Neural crest cell (in vitro differentiated cells): ENCODE measurements at places on chromosomes 12 and 14.

DNA sequence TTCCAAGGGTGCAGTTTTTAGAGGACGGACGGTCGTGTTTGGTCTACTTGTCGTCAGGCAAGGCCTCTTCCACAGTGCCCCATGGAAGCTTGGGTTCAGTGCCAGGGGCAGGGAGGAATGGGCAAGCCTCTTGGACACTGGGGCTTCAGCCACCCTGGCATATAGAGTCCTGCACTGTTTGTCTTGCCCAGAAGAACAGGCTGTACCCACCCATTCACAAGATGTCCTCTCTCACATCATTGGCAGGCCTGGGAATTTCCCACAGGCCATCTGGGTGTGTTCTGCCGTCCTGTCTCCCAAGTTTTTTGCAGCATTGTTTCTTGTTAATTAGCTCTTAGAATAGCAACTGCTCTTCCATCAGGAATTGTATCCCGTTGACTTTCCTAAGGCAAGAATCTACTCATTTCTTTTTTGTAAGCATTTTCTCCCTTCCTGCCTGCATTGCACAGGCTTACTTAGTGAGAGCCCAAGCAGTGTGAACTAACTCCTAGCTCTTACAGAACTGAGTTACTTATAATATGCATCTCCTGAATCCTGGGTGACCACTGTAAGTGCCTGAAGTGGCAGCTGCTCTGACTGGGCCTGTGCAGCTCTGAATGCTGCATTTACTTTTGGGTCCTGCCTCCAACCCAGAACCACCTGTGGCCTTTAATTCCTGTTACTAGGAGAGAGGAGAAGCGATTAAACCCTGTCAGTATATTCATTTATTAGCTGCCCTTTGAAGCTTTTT is 149.4 kb upstream of the HIF1A start:
- no peak for DNase-seq

DNA sequence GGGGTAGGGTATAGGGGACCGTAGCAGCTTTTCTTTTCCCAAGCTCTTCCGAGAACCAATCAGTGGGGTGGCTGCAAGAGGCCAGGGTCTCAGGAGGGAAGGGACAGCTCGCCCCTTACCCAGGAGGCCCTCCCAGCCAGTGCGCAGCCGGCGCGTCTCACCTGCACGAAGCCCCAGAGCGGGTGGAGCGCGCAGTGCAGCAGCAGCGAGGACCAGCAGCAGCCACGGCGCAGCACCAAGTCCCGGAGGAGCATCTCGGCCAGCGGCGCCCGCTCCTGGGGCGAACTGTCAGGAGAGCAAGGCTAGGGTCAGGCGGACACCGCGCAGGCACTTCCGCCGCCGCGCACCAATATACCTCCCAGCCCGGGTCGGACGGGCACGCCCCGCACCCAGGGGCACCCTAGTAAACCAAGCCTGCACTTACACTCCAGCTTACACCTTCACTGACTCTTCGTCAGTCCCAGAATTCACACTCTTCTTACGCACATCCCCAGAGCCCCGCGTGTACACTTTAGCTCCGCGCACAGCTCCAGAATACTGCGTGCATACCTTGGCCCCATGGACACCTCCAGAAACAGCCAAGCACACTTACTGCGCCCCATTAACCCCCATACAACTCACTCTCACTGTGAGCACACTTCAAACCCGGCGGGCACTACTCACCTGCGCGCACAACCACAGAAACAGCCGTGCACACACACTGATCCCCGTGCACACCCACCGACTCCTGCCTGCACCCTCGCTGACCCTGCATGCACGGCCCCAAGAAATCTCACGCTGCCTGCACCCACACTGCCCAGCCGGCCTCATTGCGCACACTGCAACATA is 606 bp downstream of the PRIMA1 start:
- peak; percentile 18 for DNase-seq

DNA sequence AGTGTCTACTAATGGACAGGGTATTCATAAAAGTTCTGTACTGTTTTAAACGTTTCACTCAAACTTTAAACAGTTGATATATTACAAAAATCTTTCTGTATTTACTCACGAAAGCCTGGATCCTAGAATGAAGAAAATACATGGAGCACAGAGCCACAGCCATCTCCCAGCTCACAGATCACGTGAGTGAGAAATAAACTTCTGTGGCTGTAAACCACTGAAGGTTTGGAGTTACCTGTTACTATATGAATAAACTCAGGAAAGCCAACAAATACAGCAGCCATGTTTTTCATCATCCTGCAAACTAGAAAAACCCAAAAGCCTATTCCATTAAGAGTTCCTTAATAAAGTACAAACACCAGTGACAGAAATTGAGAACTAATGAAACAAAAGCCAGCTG is 867 bp upstream of the TDG start:
- DNase-seq, result no peak

DNA sequence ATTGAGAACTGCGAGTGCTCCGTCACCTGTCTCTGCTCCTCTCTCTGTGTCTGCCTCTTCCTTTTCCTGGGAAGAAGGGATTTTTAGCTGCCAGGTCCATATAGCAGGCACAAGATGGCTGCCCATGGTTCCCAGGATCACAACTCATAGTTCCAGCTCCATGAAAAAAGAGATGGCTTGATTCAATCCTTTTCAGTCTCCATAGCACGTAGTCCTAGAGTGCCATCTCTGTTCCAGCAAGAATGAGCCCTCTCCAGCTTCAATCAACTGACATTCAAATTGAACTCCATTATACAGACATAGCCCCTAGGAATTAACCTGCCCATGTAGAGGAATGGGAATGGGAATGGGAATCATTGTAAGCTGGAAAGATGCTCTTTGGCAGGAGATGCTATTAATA is 34.7 kb upstream of the RTRAF start:
- DNase-seq, result no peak

DNA sequence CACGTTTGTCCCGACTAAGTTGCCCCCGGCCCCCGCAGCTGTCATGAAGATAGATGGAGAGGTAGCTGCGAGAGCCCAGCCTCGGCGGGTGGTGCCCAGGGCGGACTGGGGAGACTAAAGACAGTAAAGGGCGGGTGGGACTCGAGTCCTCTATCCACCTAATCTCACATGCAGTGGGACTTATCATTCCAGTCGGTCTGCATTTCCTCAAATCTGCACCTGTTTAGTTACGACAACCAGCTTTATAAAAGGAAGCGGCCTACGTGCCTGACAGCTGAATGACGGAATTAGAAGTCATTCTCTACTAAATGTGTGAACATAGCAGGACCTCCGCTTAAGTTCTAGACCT is 109.8 kb upstream of the EGLN3 start:
- DNase-seq, result no peak

DNA sequence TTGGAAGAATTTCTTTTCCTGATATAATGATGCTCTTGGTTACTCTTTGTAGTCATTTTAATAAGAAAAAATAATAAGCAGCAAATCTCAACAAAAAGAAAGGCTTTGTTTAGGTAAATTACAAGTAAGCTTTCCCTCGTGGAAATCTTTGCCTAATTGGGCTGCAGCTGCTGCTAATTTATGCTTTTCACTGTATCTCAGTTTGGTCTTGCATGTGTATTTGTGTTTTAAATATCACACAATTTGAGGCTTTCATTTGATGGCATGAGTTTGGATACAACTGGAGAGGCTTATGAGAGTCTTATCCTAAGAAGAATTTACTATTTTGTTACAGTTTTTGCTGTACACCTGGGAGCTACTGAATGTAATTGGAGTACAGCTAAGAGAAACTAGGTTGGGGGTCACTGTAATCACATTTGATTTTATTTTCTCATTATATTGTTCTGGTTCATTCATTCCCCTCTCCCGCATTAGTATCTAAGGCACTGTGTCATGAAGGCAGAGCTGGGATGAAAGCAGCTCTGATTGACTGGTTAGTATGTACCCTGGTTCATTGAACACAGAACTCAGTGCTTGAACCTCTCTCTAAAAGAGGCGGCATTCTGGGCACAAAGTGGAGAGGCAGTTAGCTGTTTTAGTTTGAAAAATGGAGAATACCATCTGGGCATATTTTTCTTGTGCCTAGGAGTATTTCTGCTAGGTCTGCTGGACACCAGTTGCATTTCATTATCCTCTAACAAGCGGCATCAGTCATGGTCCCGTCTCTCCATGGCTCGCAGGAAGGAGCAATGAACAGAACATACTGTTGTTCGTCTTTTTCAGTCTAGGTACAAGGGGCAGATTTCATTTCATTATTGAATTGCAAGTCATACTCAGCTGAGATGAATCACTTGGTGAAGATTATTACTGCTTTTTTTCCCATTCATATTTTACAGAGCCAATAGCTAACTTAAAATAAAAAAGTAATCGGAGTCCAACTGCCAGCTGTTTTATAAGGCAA is 118.0 kb upstream of the TMEM260 start:
- no peak for DNase-seq

GRCh38 chr12:120711411-120711810 is 1.2 kb downstream of the UNC119B start:
- no peak for DNase-seq

- peak; percentile 35 for DNase-seq
Measured at GRCh38 chr14:70808416-70809224, 693 bp downstream of the MAP3K9 start.

GRCh38 chr12:15834575-15834974 is 45.4 kb upstream of the EPS8 start:
- DNase-seq, result no peak

GRCh38 chr12:112140728-112141127 is 15.4 kb downstream of the TRAFD1 start:
- no peak for DNase-seq

GRCh38 chr12:49461221-49461620 is 77.6 kb upstream of the KCNH3 start:
- no peak for DNase-seq

DNA sequence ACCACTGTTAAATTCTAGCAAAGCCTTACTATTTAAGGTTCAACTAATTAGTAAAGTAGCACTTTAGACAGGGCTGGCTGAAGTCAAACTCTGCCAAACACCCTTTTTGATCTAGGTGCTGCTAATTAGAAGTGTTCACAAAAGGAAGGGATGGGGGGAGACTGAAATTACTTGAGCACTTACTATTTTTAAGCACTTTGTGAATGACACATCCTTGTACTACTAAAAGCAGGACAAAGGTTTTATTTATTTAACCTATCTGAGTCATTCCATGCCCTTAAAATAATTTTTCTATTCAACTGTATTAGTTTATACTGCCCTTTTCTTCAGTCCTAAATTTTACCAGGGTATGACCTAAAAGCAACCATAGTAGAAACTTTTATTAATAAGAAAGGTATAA is 20.1 kb downstream of the MBIP start:
- no peak for DNase-seq

DNA sequence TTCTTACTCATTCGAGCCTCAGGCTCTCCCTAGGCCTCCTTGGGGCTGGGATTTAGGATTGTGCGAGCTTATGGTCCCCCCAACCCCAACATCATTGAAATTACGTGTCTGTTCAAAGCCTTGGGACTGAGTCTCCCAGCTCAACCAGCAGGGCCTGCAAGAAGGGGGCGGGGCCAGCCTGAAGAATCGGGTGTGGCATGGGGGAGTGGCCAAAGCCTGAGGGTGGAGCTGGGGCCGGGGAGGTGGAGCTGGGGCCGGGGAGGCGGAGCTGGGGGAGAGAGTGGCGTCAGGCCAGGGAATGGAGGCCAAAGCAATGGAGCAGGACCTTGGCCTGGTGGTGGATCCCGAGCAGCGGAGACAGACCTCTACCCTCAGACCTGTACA is 24.3 kb upstream of the HSPB8 start:
- peak; percentile 31 for DNase-seq

- DNase-seq, result no peak
Measured at GRCh38 chr12:54017027-54017788, 8.4 kb downstream of the HOXC8 start.

DNA sequence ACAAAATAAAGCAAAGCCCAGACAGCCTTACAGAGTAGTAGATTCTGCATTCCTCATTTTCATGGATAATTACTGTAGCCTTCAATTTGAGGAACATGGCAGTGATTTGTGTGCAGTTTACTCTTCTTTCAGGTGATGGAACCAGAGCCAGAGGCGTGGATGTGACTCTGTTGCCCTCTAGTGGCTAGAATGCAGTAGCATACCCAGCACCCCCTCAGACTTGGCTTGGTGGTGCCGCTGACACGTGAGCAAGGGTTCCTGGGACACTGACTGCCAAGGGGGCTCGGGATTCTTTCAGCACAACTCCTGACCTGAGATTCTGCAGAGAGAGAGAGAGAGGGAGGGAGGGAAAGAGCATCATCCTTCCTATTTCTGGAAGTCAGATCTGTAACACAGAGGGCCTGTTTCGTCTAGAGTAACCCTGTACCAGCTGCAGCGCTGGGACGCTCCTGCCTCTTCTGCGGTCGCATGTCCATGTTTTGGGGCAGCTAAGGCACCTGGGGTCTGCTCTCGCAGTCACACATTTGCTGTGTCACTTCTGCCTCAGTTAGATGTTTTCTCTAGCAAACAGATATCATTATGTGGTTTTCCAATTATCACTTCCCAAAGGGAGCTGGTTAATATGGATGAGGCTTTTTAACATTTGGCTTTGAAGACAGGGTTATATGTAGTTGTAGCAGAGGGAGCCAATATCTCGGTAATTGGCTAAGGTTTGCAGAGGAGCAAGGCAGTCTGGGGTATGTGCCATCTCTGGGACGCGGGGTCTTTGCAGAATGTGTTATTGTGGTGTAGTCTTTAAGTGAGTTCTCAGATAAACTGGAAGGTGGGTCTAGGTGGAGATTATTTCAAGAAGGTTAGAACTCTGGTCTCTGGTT is 428.1 kb downstream of the NRXN3 start:
- DNase-seq, result peak; percentile 50

- no peak for DNase-seq
Measured at GRCh38 chr14:67508956-67509355, 20.4 kb upstream of the TMEM229B start.

DNA sequence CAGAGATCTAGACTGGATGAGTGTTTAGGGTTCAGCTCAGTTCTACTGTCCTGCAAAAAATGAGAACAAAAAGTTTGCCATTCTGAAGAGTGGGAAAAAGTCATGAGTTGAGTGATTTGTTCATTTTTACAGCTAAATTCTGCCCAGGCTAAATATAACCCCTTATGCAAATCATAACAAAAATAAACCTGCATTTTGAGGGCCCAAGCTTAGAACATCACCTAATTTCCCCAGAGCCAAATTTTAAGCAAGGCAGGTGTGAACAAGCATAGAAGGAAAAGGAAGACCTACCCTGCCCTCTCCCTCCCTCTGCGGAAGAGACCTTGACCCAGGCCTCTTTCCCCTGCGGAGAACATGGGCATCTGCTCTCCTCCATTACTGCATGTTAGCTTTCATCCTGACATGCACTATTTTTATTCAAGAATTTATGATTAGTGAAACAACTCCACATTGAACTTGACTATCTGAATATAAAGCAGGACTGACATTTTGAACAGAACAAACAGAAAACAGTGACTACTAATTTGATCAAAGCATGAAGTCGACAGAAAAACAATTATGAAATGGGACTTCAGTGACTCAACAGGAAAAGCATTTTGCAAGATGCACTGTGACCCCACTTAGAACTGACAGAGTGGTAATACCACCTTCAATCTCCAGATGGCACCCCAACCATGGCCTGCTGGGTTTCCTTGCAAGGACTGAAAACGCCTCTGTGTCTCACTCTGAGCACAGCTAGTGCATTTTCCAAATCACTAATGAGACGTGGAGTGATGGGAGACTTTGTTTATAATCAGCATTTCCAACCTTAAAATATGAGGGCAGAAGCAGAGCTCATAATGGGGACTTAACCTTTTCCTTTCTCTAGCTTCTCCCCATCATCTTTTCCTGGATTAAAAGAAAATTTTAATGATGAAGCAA is 30.9 kb upstream of the SELPLG start:
- peak; percentile 81 for DNase-seq

GRCh38 chr12:106782619-106783018 is 8.1 kb downstream of the RIC8B start:
- no peak for DNase-seq

GRCh38 chr12:100753837-100754236 is 40.7 kb upstream of the ANO4 start:
- no peak for DNase-seq

- no peak for DNase-seq
Measured at GRCh38 chr12:46214668-46215436, 54.0 kb downstream of the SLC38A1 start.
